ENCODE measurements at places on chromosomes 2 and 18.

DNA sequence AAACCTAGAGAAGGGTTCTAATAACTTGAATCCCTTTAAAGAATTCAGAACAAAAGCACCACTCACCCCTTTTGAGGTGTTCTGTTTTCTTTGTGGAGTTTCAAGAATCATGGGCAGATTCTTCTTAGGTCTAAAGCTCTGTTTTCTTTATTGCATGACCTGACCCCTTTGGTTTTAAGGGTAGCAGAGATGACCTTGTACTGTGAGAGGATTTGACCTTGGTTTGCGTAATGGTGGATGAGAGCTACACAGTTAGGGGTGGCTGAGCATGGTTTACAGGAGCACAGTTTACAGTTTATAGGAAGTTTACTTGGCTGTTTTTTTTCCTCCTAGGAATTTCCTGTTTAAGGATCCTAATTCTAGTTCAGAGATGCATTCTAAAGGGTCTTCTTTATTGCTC lies 1095.6 kb upstream of the NRXN1 start:
- DNase-seq = no peak
- H3K27me3 ChIP-seq = no peaks in the 10 kb centered on the region
- H3K4me3 ChIP-seq = no peak overlapping the region
- no peaks in the 10 kb centered on the region for H3K36me3 ChIP-seq
- peaks cover 9% of the 10 kb centered on the region for H3K4me1 ChIP-seq

- H3K4me3 ChIP-seq = no peak overlapping the region
- peaks cover 24% of the 10 kb centered on the region for H3K4me1 ChIP-seq
- DNase-seq = no peak
- no peak overlapping the region for H3K27ac ChIP-seq
- H3K36me3 ChIP-seq = no peaks in the 10 kb centered on the region
These were observed 52.0 kb downstream of the GATA6 start for GRCh38 chr18:22221350-22221749.

GRCh38 chr2:122255924-122256323 lies 500.5 kb downstream of the TSN start:
- H3K4me1 ChIP-seq = peaks cover 2% of the 10 kb centered on the region
- H3K27me3 ChIP-seq = no peaks in the 10 kb centered on the region
- no peak overlapping the region for H3K4me3 ChIP-seq
- no peak overlapping the region for H3K27ac ChIP-seq
- no peak for DNase-seq

GRCh38 chr2:197848602-197849001 lies 44.2 kb downstream of the PLCL1 start:
- H3K4me1 ChIP-seq = peaks cover 36% of the 10 kb centered on the region
- H3K36me3 ChIP-seq = no peaks in the 10 kb centered on the region
- no peak for DNase-seq
- no peak overlapping the region for H3K27ac ChIP-seq

GRCh38 chr2:20567159-20567925 lies 83.6 kb downstream of the HS1BP3 start:
- H3K4me1 ChIP-seq = peaks cover 56% of the 10 kb centered on the region
- peak overlapping the region; percentile 71 for H3K4me3 ChIP-seq
- DNase-seq = no peak
- peaks cover 4% of the 10 kb centered on the region for H3K36me3 ChIP-seq
- H3K27me3 ChIP-seq = peaks cover 18% of the 10 kb centered on the region
- peak overlapping the region; percentile 99 for H3K27ac ChIP-seq
